ENCODE measurements at places on chromosomes 2 and 18. TPM values are rescaled to one million over a fixed set of nuclear protein-coding genes. Genes with fewer than 3 reads are reported as not detected.

The COBLL1 gene
- 4.4 TPM for total RNA-seq

The SERPINB10 gene
- total RNA-seq, result not detected

DNA sequence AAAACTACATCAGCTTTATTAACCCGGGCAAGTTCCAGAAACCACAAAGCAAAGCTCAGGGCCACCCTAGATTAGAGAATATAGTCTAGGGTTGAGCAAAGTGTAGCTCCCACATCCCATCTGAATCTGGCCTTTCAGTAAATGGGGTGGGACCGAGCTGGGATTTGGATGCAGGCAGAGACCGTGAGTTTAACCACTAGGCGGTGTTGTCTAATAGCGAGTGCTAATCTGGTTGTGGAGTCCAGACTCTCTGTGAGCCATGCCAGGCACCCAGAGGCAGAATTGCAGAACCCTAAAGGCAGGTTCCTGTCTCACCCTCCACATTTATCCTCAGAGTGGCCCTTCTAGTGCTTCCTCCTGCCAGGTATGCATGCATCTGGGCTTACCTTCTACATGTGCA lies 435.9 kb downstream of the TSN start:
- no peak for DNase-seq

GRCh38 chr2:124646166-124646815 lies 621.2 kb downstream of the CNTNAP5 start:
- no peak for DNase-seq

GRCh38 chr2:128702616-128703015 lies 383.9 kb upstream of the HS6ST1 start:
- no peak for DNase-seq

GRCh38 chr18:46253498-46253897 lies 149.3 kb downstream of the HAUS1 start:
- DNase-seq, result no peak

- no peak for DNase-seq
Measured at GRCh38 chr2:191257934-191258333, 12.7 kb downstream of the MYO1B start.

- no peak for DNase-seq
Measured at GRCh38 chr2:85401464-85401805, 8.7 kb downstream of the CAPG start.

GRCh38 chr2:12705230-12705629 lies 11.5 kb upstream of the TRIB2 start:
- no peak for DNase-seq

- no peak for DNase-seq
Measured at GRCh38 chr2:240507778-240508251, 50.0 kb downstream of the ANKMY1 start.

GRCh38 chr2:182921234-182921633 lies 54.8 kb upstream of the FRZB start:
- DNase-seq, result no peak

DNA sequence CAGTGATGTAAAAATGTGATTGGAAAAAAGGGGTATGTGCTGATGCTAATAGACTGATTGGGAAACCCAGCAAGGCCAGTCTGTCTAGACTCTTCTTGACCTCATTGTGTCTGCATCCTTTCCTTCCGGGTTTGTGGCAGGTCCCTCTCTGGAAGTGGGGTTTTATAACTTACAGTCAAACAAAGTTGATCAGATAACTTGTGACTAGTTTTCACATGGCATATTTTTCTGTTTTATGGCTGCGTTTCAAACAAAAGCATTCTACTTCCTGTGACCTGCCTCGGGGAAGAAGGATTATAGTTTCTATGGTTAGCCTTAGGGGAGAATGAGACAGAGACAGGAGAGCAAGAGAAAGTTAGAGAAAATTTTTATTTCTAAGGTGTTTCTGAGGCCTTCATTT lies 188.7 kb upstream of the HNMT start:
- no peak for DNase-seq
